ENCODE measurements at places on chromosomes 7 and 10. TPM values are rescaled to one million over a fixed set of nuclear protein-coding genes. Genes with fewer than 3 reads are reported as not detected.

The GDF2 gene
- not detected for total RNA-seq

The GPRIN2 gene
- not detected for total RNA-seq

The CH25H gene
- under 0.01 TPM for total RNA-seq

The SPACDR gene
- not detected for total RNA-seq

DNA sequence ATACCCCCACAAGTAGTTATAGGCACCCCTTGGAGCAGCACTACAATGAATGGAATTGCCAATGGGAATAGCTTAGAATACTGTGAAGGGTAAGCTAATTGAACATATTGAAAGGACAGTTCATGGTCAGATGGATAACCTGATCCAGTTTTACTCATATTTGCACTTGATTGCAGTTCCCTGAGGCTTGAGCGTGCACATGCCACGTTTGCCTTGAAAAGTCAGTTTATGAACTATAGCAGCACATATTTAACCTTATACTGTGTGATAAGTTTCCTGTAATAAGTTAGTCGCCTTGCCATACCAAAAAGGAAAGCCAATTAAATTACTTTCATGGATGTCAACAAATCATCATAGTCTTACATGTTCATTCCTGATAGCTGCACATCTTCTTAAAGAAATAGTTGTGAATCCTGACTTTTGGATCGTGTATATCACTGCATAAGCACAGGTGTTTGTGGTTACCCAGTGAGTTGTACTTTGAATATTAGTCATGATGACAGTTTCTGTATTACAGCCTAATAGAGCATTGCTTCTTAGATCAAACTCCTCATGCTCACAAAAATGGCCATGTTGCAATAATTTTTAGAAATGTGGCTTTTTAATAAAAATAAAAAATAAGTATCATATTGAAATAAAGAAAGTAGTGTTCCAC is 21.6 kb downstream of the DNTT start:
- DNase-seq, result no peak

- DNase-seq, result no peak
Observed at GRCh38 chr7:49638166-49638565, 135.3 kb upstream of the VWC2 start.

GRCh38 chr7:105792488-105793370 is 83.7 kb downstream of the ATXN7L1 start:
- DNase-seq, result no peak

DNA sequence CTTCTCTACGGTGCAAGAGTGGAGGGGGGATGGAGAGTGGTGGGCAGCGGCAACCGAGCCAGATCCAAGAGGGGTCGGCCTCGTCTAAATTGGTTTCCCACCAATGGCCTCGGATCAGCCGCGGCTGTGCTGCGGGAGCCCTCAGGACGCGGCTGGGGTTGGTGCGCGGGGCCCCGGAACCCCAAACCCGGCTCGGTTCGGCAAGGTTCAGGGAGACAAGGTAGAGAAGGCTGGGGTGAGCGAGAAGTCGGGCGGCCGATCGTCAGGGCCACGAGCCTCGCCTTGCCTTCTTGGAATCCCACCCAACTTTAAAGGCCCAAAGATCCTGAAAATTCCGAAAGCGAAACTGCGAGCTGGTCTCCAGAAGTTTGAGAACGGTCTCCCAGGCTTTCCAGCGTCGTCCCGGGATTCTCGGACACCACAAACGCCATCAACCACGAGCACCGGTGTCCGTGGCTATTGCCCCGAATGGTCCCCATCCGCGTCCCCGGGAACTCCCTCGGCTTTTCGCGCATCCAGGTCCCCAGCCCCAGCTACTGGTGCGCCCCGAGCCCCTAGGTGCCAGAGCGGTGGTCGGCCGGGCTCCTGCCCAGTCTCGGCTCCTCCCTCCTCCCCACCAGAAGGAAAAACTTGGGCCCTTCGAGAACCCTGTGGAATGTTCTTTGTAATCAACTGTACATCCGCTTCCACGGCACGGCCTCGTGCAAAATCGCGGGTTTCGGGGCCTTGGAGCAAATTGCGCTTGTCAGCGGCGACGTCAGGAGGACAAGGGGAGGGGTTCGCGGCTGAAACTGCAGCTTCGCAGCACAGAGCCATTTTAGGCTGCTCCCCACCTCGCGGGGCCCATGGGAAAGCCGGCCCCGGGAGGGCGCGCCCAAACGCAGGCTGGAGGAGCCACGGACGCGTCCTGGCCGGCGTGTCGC is 3.2 kb downstream of the SFMBT2 start:
- DNase-seq, result peak; percentile 33

GRCh38 chr7:2513702-2514101 is 5.9 kb upstream of the LFNG start:
- no peak for DNase-seq

GRCh38 chr7:71019706-71020105 is 112.2 kb upstream of the GALNT17 start:
- DNase-seq, result no peak

DNA sequence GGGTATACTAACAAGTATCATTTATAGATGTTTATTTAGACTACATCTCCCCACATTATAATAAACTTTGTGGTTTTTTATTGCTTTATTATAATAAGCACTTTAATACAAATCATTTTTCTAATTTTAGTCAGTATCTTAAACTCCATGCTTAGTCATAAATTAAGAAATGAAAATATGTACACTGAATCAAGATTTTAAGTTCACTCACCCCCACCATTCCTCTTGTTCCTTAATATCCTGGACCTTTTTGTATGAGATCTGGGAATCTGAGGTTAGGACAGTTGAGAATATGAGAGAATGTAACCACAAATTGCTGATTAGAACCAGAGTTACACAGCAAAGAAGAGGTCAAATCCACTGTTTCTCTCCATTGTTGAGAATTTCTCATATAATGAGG is 93.6 kb upstream of the WNT16 start:
- no peak for DNase-seq

DNA sequence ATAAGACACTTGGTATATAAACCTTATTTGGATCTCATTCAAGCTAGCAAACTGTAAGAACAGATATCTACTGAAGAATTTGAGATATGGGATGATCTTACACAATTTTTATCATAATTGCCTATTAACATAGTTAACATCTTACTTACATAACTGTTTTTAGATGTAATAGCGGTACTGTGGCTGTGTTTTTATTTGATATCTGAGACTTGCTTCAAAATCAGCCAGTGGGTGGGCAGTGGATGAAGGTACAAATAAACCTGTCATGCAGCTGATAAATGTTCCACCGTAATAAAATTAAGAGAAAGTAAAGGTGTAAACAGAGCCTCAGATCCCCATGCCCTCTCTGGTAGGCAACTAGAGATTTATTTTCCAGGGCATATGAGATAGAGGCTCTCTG is 28.4 kb upstream of the PTPRN2 start:
- DNase-seq, result no peak

GRCh38 chr7:105141068-105141467 is 127.1 kb downstream of the KMT2E start:
- peak; percentile 48 for DNase-seq

DNA sequence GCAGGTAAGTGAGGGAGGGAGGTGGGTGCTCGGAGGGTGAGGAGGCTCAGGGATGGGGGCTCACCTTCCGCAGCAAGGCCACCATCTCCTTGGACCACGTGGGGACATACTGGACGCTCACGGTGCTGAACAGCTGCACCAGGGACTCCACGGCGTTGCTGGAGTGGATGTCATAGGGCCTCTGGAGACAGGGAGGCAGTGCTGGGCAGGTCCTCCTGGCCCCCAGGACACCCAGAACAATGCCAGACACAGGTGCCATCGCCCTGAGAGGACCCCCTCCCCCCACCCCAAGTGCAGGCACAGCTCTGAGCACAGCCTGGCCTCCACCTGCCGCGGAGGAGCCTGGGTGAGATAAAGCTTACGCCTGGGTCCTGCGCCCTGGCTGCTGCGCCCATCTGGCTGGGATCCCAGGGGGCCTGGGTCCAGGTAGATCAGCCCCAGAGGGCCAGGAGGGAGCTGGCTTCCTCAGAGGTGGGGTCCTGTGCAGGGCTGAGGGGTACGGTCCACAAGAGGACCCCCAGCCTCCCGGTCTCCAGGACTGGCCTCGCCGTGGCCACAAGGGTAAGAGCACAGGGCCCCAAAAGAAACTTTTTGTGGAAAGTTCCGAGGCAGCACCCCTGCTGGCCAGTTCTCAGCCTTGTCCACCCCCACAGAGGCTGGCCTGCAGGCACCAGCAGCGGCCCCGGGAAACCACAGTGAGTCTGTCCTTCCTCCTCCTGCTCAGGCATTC is 37.8 kb downstream of the DPYSL4 start:
- DNase-seq, result no peak
